ENCODE measurements at places on chromosomes 7 and 10. TPM values are rescaled to one million over a fixed set of nuclear protein-coding genes. Genes with fewer than 3 reads are reported as not detected.

GRCh38 chr7:152663148-152663740 is 12.7 kb downstream of the XRCC2 start:
- DNase-seq, result no peak

DNA sequence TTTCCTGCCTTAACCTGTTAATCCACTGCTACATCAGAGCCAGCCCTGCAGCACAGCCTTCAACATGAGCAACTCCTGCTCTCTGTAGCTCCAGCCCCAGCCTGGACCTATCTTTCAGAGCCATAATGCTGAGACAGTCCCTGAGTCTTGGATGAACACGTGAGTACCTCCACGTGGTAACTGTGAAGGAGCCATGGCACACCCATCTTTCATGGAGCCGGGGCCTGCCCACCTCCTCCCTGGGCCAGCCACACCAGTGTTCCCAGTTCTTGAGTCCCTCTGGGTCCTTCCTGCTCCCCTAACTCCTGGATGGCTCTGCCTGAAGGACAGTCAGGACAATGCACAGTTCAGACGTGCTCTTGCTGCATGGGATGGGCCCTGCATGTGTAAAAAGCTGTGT is 107.1 kb downstream of the TEX36 start:
- DNase-seq, result no peak

DNA sequence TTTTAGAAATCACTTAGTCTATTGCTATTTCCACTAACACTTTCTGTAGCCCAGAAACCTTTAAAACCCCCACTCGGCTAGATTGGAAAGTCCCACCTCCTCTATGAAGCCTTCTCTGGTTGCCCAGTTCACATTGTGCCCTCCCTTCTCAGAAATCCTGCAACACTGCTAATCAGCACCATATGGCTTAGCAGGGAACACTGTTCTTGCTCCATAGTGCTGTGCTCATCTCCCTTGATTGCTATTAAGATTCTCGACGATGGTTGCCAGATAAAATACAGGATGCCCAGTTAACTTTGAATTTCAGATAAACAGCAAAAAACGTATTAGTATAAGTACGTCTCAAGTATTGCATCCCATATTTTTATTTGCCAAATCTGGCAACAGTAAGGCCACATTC is 40.1 kb upstream of the XPNPEP1 start:
- no peak for DNase-seq

DNA sequence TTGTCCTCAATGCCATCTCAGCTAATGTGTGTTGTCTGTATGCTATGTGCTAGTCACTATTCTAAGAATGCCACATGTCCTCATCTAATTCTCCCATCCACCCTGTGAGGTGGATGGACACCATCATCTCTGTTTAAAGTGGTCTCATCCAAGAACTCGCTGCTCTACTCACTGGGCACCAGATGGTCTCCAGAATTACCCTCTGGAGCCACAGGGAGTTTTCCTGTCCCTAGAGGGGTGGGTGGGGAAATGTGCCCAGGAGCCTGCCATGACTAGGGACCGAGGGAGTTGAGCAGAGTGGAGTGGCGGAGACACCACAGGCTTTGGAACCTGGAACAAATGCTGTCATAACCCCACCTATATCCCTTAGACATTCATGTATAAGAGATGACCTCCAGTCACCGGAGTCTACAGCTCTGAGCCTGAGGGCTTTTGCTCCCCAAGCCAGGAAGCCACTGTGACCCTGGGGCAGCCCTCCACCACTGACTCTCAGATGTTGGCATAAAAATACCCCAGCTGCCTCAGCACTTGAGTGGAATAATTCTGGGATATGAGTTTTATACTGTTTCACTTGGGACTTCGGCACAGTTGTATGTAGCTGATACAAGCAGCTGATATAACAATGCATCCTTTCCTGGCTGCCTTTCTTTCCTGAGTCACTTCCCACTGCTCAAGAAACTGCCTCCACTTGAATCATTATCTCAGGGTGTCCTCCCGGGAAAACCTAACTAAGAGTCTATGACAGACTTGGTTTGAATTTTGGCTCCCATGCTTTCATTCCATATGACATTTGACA is 61.5 kb upstream of the RAPGEF5 start:
- peak; percentile 78 for DNase-seq

- DNase-seq, result no peak
Observed at GRCh38 chr7:16491148-16491547, 25.6 kb upstream of the SOSTDC1 start.

GRCh38 chr10:72309290-72310240 is 35.8 kb downstream of the DDIT4 start:
- no peak for DNase-seq

GRCh38 chr10:83896219-83896618 is 243.1 kb upstream of the GHITM start:
- DNase-seq, result no peak

DNA sequence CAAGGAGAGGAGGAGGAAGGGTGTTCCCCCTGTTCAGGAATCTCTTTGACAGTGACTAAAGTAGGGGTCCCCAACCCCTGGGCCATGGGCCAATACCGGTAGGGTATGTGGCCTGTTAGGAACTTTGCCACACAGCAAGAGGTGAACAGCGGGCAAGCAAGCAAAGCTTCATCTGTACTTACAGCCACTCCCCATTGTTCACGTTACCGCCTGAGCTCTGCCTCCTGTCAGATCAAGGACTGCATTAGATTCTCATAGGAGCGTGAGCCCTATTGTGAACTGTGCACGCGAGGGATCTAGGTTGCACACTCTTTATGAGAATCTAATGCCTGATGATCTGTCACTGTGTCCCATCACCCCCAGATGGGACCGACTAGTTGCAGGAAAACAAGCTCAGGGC is 201.6 kb downstream of the CAMK1D start:
- DNase-seq, result no peak

GRCh38 chr7:151727579-151728285 is 149.2 kb downstream of the PRKAG2 start:
- peak; percentile 60 for DNase-seq

DNA sequence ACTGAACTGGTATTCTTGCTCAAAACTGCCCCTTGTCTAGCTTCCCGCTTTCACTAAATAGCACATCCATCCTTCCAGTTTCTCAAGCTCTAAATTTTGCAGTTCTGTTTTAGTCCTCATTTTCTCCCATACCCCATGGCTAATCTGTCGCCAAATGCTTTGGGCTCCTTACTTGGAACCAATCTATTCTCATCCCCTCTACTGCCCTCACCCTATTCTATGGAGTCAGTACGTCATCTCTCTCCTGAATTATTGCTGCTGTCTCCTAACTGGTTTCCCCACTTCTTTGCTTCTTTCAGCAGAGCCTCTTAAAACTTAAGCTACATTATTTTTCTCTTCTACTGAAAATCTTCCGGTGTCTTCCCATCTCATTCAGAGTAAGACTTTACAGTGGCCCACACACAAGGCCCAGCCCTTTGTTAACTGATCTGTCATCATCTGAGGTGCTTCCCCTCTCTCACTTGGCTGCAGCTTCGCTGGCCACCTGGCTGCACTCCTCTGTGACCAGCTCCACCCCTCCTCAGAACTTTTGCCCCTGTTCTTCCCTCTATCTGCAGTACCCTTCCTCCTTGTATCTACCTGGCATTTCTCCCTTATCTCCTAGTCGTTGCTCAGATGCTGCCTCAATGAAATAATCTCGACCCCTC is 9.9 kb downstream of the STARD3NL start:
- no peak for DNase-seq

DNA sequence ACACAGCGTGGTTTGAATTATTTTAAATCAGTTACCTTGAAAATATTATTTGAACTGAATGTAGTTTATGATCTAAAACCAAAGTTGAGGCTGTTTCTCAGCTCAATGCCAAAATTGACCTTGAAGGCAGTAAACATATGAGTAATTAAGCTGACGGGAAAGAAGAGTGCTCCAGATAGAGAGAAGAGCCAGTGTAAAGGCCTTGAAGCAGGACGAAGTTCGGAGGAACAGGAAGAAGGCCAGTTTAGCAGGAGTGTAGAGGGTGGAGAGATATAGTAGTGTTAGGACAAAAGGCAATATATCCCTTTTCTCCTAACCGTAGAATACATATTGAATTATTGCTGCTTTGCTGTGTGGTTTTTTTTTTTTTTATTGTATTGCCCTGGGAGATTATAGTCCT is 63.2 kb downstream of the CYP51A1 start:
- no peak for DNase-seq

DNA sequence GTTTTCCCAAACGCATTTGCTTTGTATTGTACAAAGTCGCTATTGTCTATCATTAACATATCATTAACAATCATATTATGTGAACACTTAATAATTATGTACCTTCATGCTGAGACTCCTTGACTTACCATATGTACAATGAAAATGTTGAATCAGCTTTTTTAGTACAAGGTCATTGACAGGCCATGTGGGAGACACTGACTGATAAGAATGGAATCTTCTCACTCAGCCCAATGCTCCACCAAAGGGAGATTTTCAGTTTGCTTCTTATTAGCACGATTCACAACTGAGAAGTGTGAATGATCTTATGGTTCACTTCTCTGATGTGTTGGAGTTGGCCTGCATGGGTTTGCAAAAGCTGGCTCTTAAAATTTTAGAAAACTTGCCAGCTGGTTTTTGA is 253.5 kb upstream of the TEX47 start:
- DNase-seq, result no peak

DNA sequence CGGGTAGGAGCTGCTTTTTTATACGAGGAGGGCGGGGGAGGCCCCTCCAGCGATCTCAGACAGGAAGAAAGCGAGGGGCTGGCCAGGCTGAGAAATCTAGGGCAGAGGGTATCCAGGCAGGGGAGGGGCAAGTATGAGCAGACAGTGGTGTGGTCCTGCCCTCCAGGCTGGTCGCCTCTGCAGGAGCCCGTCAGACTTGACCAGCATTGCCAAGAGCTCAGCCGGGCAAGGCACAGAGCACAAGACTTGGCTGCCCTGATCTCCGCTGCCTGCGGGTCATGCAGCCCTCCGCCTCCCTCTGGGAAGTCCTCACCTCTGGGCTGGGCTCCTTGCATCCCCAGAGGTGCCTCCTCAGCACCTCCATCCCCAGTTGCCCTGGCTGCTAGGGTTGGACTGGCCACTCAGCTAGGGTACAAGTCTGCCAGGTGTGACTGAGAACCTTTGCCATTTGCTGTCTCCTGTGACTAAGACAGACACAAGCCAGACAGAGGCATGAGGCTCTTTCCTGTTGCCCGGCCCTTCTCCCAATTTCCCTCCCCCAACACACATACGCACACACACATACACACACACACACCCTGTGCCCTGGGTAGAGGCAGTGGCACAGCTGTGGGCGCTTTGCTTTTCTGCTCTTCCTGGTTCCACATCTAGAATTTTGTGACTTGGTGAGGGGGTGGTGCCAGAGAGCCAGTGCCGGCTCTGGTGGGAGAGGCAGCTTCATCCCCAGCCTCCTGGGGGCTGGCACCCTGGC is 59.1 kb upstream of the PPIF start:
- DNase-seq, result no peak

GRCh38 chr7:13981070-13981469 is 8.4 kb downstream of the ETV1 start:
- DNase-seq, result no peak

DNA sequence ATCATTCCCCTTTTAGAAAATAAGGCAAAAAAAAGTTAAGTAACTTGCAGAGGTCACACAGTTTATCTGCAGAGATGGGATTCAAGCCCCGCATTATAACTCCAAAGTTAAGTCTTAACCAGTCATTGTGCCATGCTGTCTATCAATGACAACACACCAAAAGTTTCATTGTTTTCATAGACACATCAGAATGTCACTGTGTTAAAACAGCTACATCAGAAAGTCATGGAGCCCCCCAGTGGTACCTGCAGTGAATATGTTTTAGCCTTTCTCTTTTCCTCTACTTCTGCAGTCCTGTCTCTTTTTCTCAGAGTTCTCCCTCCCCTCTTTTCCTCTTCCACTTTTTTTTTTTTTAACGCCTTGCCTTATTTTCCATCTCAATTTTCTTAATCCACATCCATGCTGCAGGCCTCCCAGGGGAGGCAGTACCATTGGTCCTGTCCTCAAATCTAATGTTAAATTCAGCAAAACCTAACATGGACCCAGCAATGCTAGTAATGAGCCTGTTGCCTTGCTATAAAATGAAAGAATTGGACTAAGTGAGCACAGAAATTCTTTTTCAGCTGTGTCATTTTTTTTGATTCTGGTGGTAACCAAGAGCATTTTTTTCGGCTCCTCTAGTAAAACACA is 3.8 kb upstream of the NRCAM start:
- DNase-seq, result no peak

PAX4 gene
- not detected for total RNA-seq

OR2A42 gene
- total RNA-seq, result not detected

ABCB1 gene
- total RNA-seq, result 3.7 TPM

SPOCK2 gene
- total RNA-seq, result 3.9 TPM

SLIT1 gene
- not detected for total RNA-seq

XPNPEP1 gene
- 96.7 TPM for total RNA-seq

SDK1 gene
- total RNA-seq, result 2.3 TPM

HSPA12A gene
- 3.0 TPM for total RNA-seq

KLLN gene
- total RNA-seq, result 0.18 TPM

TFEC gene
- 13.6 TPM for total RNA-seq

ZDHHC16 gene
- total RNA-seq, result 61.9 TPM

MLXIPL gene
- not detected for total RNA-seq

CELF2 gene
- total RNA-seq, result 37.6 TPM

INMT gene
- 0.05 TPM for total RNA-seq

MYOZ1 gene
- total RNA-seq, result not detected

UNCX gene
- total RNA-seq, result not detected

TAS2R4 gene
- 0.29 TPM for total RNA-seq

GJD4 gene
- not detected for total RNA-seq

MOSPD3 gene
- 21.2 TPM for total RNA-seq

LRRC17 gene
- 71.4 TPM for total RNA-seq

ASIC3 gene
- total RNA-seq, result 1.6 TPM

Data from glomerular endothelial cell (primary cell).